ENCODE measurements at places on chromosomes 3 and 15.

DNA sequence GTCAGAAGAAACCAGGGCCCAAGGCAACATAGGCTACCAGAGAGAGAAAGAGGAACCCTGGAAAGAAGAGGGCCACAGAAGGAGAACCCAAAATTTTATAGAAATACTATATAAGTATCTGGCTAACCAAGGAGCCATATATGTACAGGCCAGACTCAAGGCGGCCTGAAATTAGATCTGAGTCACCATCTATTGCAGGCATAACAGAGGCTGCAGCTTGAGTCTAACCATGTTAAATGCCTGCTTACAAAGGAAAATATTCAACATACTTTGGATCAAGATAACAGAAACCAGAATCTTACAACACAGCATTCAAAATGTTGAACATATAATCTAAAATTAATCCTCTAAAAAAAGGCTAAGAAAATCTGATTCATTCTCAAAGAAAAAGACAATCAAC, 23.1 kb downstream of the IGSF11 start:
- no peak for DNase-seq

DNA sequence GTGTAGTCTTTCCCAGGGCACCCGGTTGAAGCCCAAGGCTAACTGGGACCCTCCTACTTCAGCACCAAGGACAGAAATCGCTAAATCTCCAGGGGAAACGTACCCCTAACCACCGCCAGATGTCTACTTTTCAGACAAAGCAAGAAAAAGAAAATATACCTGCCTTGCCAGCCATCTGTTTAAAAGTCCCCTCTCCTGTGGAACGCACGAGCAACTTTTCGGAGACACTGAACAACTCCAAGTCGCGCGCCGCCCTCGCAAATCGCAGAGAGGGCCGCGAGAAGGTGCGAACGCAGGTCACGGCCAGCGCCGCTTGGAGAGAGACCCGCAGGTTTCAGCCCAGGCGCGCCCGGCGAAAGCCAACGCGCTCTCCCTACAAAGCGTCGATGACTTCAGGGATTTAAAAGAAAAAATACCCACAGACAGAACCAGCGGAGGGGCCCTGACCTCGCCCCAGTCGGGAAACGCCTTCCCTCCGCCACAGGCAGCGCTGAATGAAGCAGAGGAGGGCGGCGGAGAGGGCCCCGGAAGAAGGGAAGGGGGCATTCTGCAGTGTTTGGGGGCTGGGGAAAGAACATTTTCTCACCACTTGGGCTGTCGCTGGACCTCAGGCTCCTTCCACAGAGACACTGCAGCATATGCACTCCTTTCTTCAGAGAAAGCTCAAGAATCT, 213.1 kb downstream of the FGF12 start:
- peak; percentile 2 for DNase-seq

- DNase-seq: no peak
Measured at GRCh38 chr3:180306691-180307090, 270.0 kb upstream of the PEX5L start.

DNA sequence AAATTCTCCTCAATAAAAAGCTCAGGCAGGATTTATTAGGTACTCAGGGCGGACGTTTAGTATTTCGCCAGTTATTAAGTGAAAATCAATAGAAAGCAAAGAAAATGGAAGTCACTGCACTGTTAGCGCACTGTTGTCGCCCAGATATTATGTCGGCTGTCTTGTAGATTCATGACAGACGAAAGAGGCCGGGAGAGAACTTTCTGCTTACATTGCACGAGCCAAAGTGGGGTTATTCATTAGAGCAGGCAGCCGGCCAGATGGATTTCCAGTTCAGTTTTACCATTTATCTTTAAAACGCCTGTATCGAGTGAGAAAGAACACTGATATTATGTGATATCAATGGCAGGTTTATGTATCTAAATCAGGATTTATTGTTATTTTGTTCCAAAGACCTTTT, 866.0 kb upstream of the NR2F2 start:
- no peak for DNase-seq

- DNase-seq: no peak
Measured at GRCh38 chr3:28726840-28727239, 378.2 kb upstream of the AZI2 start.

GRCh38 chr15:84033793-84034553, 201.6 kb upstream of the GOLGA6L4 start:
- no peak for DNase-seq

- no peak for DNase-seq
Measured at GRCh38 chr3:14231145-14231990, 52.8 kb downstream of the LSM3 start.

DNA sequence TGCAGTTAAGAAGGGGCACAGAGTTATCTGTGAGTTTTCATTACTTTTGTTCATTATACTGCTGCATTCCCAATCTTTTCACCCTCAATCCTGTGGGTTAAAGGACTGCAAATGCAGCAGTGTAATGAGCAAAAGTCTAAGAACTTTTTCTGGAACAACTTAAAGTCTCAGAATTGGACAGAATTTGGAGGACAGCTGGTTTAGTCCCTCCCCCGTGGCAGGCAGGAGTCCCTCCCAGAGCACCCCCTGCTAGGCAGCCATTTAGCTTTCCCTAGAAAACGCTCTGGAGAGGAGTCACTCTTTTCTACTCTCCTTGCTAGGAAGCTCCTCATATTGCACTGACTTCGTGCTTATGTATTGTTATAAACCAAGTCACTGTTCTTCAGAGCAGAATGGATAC, 156.3 kb upstream of the UBE2E1 start:
- no peak for DNase-seq

- DNase-seq: no peak
Measured at GRCh38 chr15:46450112-46450809, 815.4 kb downstream of the SQOR start.

GRCh38 chr15:90871139-90871715, 2.8 kb downstream of the FURIN start:
- DNase-seq: peak; percentile 19

- no peak for DNase-seq
Measured at GRCh38 chr3:128468285-128468790, 1.6 kb upstream of the DNAJB8 start.

- no peak for DNase-seq
Measured at GRCh38 chr3:152253514-152253913, 15.2 kb upstream of the MBNL1 start.

DNA sequence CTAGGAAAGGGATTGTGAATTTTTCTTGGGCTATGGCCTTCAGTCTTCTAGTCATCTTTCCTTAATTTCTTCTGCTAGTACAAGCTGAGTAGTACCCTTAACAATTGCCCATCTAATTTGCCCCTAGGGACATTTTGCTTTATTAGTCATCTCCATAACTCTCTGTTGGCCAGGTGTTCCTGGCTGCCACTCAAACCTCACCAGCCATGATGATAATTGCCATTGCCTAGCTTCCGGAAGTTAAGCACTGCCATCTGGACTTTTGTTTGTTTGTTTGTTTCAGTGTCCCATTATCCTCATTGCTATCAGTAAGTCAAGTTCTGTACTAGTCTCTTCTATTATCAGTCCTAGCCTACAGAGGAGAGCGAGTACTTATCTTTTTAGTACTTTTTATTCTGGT, 36.6 kb upstream of the UBL7 start:
- peak; percentile 31 for DNase-seq

GRCh38 chr3:130626049-130626448, 109.1 kb downstream of the COL6A6 start:
- DNase-seq: no peak

DNA sequence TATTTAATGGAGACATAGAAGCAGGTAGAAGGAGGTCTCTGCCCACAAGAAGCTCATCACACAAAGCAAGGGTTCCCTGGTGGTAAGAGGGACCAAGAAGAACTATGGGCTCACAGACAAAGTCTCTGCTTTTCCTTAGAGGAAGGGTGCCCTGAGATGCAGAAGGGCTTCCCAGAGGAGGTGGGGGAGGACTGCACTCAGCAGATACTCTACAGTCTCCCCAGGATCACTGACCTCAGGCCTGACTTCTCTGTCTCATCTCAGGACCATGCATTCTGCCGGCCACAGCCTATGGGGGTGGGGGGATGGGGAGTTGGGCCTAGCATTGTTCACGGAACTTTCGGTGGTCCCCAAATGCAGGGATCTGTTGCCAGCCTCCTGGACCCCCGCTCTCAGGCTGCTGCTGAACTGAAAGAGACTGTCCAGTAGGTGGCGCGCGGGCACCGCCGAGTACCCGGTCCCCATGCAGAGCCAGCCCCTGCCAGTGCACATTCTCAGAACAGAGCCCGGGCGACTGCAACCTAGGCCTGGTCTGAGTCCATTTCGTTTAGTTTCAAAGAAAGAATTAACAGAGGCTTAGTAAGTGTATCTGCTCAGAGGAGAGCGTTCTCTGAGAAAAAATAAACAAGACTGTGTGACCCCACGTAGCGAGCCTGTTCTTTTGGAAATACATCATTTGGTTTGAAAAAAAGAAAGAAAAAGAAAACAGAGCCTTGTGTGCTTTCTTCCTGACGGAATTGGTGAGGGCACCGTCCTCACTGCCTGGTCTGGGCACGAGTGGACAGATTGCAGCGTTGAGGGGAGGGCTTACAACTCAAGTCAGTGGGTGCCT, 74.1 kb downstream of the LRTM1 start:
- DNase-seq: peak; percentile 69

DNA sequence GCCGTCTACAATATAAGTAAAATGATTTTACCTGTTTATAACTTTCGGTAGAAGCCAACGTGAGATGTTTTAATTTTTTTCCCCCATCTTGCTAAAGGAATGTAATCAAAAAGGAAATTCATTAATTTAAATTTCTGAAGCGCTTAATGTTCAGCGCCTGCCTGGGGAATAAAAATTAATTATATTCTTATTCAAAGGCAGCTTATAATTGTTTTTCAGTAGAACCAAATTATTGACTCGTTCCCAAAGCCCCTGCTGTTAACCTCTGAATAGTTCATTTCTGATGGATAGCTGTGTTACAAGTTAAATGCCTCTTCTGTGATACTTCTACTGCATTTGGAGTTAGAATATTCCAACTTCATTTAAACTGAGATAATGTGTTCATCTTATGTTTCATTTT, 51.6 kb downstream of the ARMC8 start:
- DNase-seq: no peak

DNA sequence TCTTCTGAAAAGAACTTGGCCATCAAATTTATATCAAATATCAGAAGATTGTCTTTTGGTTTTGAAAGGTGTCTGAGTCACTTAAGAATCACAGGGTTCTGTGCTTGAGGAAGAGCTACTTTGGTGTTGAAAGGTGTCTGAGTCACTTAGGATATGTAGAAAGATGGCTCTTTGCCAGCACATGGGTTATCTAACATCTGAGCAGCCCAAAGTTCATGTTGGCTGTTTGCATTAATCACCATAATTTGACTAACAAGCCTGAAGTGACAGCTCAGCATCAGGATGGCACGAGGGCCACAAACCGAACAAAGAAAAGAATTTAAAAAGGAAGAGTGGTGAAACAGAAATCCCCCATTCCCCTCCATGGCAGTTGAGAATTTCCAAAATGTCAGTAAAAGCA, 190.5 kb upstream of the CMC1 start:
- no peak for DNase-seq

DNA sequence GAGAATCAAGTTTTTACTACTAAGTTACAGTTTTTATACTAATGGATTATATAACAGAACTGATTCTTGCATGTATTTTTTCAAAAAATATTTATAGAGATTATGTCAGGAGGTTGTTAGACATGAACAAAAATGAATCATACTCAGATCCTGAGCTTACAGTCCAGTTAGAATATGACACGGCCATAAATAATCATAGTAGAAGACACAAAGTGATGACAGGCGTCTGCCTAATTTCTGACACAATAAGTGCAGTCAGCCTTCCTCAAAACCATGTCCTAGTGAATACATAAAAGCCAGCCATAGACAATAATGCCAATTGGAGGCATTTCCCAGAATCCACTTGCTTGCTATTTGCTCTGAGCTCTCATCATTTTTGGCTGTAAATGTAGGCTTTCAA, 81.7 kb upstream of the POU1F1 start:
- DNase-seq: no peak

DNA sequence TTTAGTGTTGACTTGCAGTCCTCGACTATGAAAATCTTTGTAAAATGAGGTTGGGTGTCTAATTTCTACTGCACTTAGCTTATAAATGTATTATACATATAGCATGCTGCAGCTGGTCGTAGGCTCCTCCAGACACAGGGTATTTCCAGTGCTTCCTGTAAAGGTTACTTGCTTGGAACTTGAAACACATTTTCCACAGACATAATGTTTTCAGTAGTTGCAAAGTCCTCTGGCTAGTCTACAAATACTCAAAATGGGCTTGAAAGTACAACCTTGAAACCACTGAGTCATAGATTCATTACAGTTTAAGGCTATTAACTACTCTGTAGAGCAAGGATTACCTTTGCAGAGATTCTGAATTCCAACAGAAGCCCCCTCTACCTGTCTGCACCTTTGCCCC, 464.1 kb downstream of the RAP2B start:
- no peak for DNase-seq

DNA sequence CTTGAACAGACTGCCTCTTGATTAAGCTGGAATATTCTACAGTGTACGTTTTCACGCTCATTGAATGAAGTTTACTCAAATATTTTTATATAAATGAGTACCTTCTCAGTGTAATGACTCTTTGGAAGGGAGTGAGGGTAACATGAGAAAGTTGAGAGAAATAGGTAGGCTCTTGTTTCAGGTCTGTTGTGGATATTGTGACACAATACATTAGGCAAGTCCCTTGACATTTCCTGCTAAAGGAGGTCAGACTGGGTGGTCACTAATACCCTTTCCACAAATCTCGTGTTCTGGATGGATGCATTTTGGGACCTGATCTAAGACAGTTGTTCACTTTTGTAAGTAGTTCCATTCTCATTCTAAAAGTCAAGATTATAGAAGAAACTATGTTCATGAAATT, 324.8 kb upstream of the AZI2 start:
- no peak for DNase-seq

GRCh38 chr3:63508305-63508704, 144.2 kb upstream of the SNTN start:
- no peak for DNase-seq

DNA sequence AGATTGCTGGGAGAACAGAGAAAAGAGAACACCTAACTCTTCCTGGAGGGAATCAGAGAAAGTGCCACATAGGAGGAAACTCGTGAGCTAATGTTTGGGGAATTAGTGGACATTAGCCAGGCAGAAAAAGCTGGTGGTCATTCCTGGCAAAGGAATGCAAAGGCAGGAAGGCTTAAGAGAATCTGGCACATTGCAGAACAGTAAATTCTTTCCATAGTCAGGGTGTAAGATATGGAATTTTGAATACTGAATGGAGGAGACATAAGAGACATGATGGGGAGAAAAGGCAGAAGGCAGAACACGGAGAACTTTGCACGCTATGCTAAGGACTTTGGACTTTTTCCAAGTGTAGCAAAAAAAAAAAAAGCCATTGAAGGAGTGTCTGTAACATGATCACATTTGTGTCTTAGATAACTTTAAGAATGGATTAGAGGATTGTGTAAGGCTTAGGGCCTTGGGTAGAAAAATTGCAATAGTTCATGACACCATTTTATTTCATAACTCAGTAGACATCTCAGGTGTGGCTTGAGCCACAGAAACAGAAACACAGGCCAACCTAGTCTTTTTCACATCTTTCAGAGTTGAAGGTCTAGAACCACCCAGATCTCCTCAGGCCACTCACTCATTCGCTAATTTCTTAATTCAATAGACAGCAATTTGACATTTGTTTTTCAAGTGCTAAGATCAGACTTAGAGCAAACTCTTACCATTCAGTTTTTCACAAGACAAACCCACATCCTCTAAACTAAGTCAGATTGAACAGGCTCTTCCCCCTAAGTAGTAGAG, 31.2 kb upstream of the CCDC80 start:
- DNase-seq: peak; percentile 12

- no peak for DNase-seq
Measured at GRCh38 chr3:187252311-187252710, 39.2 kb downstream of the MASP1 start.

GRCh38 chr15:38229705-38230310, 22.8 kb upstream of the SPRED1 start:
- DNase-seq: no peak

- no peak for DNase-seq
Measured at GRCh38 chr3:66297260-66297873, 76.6 kb downstream of the SLC25A26 start.
